ENCODE measurements at places on chromosomes 7 and 10.

DNA sequence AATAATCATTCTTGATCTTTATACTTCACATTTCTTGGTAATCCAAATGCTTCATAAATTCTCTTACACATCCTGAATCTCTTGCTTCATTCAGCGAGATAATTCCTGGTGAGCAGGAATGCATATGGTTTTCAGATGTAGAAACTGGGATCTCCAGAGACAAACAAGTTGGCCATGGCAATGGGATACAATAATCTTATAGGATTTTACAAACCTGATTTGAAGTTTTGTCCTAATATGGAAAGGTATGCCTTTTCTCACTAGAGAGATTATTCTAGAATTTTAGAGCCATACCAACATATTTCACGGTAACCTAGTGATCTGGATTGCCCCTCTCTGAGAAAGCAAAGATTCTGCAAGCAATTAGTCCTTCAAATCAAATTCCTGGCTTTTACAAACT lies 13.1 kb upstream of the TRDMT1 start:
- no peak for DNase-seq

GRCh38 chr7:54485044-54485443 lies 57.1 kb upstream of the VSTM2A start:
- DNase-seq: no peak

DNA sequence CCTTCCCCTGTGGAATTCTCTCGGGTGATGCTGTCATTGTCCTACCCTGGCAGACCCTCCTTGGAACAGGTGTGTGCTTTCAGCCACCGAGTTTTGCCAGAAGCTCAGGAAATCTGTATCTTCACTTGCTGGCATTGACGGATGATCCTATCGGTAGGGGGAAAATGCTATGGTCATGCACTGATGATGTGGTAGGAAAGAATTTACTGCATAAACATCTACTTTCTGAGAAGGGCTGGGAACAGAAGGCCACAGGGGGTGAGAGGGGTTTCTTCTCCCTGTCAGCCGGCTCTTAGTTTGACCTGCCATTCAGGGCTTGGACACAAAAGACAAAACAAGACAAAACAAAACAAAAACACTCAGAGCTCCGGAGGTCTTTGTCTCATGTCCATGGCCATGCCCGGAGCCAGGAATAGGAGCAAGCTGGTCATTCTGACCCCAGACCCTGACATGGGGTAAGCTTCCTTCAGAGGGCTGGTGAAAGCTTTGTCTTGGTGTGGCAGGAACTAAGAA lies 43.6 kb upstream of the CARD11 start:
- DNase-seq: no peak

GRCh38 chr7:102273749-102274712 lies 12.6 kb upstream of the SH2B2 start:
- DNase-seq: peak; percentile 19

DNA sequence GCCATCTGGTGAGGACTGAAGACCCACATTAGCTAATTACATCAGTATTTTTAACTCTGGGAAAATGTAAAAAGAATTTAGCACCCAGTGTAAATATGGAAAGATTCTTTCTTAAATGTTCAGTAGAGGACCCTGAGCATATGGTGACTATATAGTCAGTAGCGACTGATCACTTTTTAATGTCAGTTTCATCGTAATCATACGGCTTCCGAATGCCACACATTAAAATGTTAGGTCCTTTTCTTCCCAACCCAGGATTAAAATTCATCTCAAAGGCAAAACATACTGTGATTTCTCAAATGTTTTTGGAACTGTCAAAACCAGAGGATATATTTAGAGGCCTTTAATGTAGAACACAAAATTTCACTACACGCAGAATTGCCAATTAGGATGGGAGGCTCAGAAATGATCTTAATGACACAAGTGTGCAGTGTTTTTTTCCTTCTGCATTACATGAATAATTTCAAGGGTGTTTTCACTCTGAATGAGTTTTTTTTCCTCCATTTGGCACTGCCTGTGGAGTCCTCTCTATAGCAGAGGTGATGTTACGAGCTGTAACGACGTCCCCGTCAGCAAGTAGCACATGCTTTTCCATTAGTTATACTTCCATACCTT lies 382.7 kb downstream of the PAXIP1 start:
- no peak for DNase-seq

- DNase-seq: no peak
Measured at GRCh38 chr10:133020193-133020817, 67.4 kb upstream of the ADGRA1 start.

DNA sequence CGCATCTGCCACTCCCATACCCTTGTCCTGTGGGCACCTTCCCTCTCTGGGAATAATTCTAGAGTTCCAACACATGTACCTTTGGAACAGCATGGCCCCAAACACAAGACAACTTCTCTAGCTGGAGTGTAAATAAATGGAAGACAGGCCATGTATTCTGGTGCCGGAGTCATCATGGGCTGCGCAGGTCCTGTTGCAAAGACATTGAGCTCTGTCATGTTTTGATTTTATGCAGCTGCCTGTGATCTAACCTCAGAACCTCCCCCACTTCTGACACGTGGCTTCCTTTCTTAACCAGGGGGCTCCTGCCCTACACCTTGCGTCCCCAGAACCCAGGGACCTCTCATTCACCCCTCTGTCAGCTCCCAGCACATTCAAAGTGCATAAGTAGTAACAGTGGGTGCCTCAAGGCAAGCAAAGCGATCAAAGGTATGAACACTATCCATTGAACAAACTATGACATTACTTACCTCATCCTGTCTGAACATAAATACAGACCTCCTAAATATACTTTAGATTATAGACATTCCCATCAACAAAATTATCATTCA lies 219.9 kb downstream of the FGFR2 start:
- no peak for DNase-seq

DNA sequence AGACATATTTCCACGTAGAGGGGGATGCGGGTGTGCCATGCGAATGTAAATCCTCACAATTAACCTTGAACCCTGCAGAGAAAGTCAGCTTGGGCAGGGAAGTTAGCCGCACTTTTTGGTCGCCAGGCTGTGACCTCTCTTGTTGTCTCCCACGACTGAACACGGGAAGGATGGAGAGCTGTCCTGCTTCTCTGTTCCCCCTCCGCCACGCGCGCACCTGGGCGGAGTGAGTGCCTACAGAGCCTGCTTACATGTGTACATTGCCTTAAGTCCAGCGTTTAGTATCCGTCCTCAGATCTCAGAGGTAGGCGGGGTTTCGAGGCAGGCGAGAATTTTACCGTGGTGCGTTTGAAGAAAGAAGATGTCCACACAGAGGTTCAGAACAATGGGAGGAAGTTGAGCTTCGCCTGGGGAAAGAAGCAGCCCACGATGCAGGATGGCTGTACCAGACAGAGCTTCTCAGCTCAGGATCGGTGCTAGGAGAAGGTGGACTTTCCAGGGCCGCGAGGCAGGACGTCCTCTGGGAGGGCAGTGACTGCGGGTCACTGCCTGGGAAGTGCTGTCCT lies 482 bp upstream of the ERCC6 start:
- DNase-seq: peak; percentile 80
